Thymus (tissue), 14 donors: ENCODE measurements at places on chromosomes 6 and 20. TPM values are rescaled to one million over a fixed set of nuclear protein-coding genes. Genes with fewer than 3 reads are reported as not detected.

Gene LY86
- total RNA-seq: 13.4 TPM

Gene NFATC2
- 2.4 TPM for total RNA-seq

DNA sequence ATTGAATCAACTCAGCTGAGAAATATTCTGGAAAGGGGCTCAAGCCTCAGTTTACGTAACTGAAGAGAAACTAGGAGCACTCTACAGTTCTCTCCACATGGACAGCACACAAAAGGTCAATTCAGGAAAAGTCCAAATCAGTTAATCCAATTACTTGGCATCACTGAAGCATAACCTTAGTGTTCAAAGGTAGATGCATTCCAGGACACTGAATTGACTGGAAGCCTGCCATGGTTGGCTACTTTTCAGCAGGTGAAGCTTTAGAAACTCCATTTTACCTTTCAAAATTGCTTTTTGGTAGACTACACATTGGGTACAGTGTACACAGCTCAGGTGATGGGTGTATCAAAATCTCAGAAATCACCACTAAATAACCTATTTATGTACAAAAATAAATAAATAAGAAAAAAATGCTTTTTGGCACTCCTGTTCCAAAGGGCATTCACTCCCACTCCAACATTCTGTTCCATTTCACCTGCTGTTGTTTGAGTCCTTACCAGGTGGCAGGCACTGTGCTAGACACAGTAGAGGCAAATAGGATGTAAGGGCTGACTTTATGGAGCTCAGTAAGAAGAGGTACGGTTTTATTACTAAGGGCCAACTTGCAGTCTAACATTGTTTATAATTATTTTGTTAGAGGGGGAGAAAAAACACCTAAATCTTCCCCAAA is 153.4 kb downstream of the FAXC start:
- DNase-seq: no peak

DNA sequence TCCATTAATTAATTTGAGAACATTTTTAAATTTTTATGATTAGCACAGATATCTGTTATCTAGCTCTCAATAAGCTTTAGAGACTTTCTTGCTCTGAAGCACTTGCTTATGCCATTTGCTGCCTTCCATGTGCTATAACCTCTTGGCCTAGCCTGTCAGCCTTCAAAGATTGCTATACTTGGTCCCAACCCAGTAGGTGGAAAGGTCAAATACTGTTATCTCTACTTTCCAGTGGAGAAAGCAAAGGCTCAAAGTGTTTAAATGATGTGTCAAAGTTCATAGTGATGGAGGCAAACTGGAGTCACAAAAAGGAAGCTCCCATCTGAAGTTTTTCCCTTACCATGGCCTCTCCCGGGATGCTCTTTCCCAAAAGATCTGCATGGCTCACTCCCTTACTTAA is 125.1 kb downstream of the PKHD1 start:
- DNase-seq: no peak

- no peak for DNase-seq
Observed at GRCh38 chr6:128357392-128358130, 162.8 kb downstream of the PTPRK start.

Gene PROKR2
- total RNA-seq: not detected

DNA sequence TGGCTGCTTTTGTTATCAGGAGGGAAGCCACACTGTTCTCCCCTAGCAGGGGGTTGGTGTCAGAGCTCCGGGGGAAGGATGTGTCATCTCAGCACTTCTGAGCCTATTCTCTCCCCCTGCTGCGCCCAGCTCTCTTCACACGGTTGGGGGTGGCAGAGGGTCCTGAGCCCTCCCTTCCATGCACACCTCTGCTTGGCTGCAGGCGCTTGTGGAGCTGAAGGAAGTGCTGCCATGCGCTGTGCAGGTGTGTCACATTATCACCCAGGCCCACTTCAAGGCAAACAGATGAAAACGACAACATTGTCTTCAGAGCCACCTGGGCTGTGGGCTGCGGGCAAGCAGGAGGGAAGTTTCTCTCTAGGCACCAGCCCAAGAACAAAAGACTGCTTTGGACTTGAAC is 263.4 kb downstream of the BMP7 start:
- no peak for DNase-seq

Gene COL21A1
- 5.7 TPM for total RNA-seq

DNA sequence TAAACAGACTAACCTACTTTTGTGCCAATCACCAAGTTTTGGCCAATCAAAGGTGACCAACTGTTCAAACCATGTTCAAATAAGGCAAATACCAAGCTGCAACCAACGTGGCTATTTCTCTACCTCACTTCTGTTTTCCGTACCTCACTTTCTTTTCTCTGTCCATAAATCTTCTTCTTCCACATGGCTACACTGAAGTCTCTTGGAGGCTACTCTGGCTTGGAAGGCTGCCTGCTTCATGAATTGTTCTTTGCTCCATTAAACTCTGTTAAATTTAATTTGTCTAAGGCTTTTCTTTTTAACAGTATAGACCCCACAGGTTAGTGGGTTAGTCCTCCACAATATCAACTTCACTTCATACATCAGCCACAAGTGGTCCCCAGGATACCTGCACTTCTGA is 58.8 kb downstream of the MKKS start:
- no peak for DNase-seq

- no peak for DNase-seq
Observed at GRCh38 chr6:12593771-12594529, 122.6 kb upstream of the PHACTR1 start.

GRCh38 chr6:18055714-18056382 is 66.6 kb downstream of the NHLRC1 start:
- no peak for DNase-seq

GRCh38 chr20:62643521-62644043 is 1.3 kb downstream of the SLCO4A1 start:
- no peak for DNase-seq

- DNase-seq: no peak
Observed at GRCh38 chr6:30171677-30172471, 8.5 kb downstream of the TRIM15 start.

- no peak for DNase-seq
Observed at GRCh38 chr20:2687514-2687913, 5.1 kb upstream of the EBF4 start.

- no peak for DNase-seq
Observed at GRCh38 chr20:56985066-56985685, 281.3 kb downstream of the BMP7 start.

- no peak for DNase-seq
Observed at GRCh38 chr20:10490706-10491105, 55.6 kb downstream of the SLX4IP start.

- no peak for DNase-seq
Observed at GRCh38 chr6:99530627-99531026, 15.4 kb upstream of the USP45 start.

GRCh38 chr20:431012-431904 is 23.2 kb downstream of the RBCK1 start:
- DNase-seq: no peak

DNA sequence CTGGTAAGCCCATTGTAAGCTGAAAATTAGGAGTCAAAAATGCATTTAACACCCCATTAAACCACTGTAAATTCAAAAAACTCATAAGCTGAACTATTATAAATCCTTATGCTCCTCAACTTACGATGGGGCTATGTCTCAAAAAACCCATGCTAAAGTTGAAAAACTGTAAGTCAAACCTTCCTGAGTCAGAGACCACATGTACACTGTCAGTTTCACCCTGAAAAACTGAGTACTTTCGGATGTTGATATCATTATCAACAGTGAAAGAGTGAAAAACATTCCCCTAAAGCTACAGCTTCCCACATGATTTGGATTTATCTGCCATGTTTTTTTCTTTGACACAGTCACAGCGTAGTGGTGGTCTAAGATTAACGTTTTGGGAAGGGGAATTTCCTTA is 14.2 kb downstream of the RAB23 start:
- no peak for DNase-seq

Gene SIRPG
- 26.0 TPM for total RNA-seq

GRCh38 chr6:39225543-39225942 is 3.7 kb downstream of the KCNK5 start:
- no peak for DNase-seq

DNA sequence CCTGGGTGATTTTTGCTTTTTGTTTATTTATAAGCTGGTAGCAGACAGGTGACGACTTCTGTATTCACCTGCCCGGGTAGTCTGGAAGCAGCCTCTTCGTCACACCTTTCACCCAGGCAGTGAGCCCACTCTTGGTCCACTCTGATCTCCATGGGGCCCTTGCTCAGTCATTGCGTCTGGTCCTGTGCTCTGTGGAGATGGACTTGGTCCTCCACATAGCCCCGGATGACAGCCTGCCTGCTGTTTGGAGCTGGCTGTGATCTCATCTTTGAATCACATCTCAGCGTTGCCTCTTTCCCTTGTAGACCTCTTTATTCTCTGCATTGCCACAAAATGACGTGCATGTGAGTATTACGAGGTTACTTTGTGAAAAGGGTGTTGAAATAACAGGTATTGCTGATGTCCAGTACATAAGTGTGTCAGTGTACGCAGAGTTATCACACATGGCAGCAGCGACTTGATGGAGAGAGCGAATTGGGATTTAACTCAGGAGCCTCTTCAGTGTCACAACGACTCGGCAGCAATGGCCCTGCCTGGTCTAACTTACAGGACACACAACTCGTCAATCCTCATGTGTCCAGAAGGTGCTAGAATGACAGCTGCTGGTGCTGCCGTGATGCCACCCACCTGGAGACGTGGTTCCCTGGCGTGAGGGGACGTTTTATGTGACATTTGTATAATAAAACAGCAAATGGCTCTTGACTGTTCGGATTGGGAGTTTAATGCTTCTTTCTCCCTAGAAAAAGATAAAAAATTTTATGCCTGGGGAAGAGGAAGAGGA is 24.2 kb upstream of the FRMD1 start:
- DNase-seq: no peak

Gene ZNF831
- total RNA-seq: 2.1 TPM

GRCh38 chr6:41934278-41935192 is 7.1 kb downstream of the CCND3 start:
- DNase-seq: no peak

Gene LST1
- total RNA-seq: 134 TPM

Gene FAM209B
- total RNA-seq: 0.42 TPM

GRCh38 chr6:34084591-34085290 is 61.1 kb downstream of the GRM4 start:
- DNase-seq: no peak
